ENCODE measurements at places on chromosomes 2 and 18. TPM values are rescaled to one million over a fixed set of nuclear protein-coding genes. Genes with fewer than 3 reads are reported as not detected.

EVX2 gene
- not detected for total RNA-seq

AMMECR1L gene
- 14.4 TPM for total RNA-seq

CGREF1 gene
- total RNA-seq, result 3.4 TPM

LYG2 gene
- not detected for total RNA-seq

PLCD4 gene
- 8.0 TPM for total RNA-seq

MYO1B gene
- total RNA-seq, result 34.1 TPM

ZSCAN30 gene
- total RNA-seq, result 33.2 TPM

CPLX4 gene
- not detected for total RNA-seq

GRCh38 chr18:36634573-36635216, 194.1 kb downstream of the TPGS2 start:
- no peak for DNase-seq
- H3K4me3 ChIP-seq, result no peak overlapping the region
- peak overlapping the region; percentile 30 for H3K27ac ChIP-seq
- H3K36me3 ChIP-seq, result no peaks in the 10 kb centered on the region
- H3K4me1 ChIP-seq, result no peaks in the 10 kb centered on the region
- H3K27me3 ChIP-seq, result no peaks in the 10 kb centered on the region

- no peak overlapping the region for H3K27ac ChIP-seq
- H3K4me1 ChIP-seq, result no peaks in the 10 kb centered on the region
- H3K27me3 ChIP-seq, result no peaks in the 10 kb centered on the region
- no peak for DNase-seq
- no peaks in the 10 kb centered on the region for H3K36me3 ChIP-seq
These were observed 322.3 kb downstream of the KCNS3 start for GRCh38 chr2:18200771-18201170.

- no peaks in the 10 kb centered on the region for H3K27me3 ChIP-seq
- no peak for DNase-seq
- no peak overlapping the region for H3K4me3 ChIP-seq
These were observed 21.5 kb downstream of the CNGA3 start for GRCh38 chr2:98367721-98368120.

DNA sequence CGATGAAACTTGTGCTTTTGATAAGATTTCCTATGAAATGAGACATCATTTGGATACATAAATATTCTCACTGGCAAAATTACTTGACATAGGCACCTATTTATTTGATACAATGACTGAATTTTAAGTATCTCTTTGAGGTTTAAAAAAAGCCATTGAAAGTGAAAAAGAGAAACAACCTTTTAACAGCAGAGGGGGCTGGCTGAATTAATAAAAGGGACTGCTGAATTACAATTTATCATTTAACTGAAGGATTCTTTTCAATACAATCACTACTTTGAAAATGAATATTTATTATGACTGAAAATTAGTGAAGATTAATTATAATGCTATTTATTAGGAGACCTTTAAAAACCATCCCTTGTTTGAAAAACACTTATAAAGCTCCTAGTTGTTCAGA, 335.3 kb downstream of the DLGAP1 start:
- no peaks in the 10 kb centered on the region for H3K36me3 ChIP-seq
- no peak for DNase-seq
- H3K4me1 ChIP-seq, result no peaks in the 10 kb centered on the region
- H3K4me3 ChIP-seq, result no peak overlapping the region

DNA sequence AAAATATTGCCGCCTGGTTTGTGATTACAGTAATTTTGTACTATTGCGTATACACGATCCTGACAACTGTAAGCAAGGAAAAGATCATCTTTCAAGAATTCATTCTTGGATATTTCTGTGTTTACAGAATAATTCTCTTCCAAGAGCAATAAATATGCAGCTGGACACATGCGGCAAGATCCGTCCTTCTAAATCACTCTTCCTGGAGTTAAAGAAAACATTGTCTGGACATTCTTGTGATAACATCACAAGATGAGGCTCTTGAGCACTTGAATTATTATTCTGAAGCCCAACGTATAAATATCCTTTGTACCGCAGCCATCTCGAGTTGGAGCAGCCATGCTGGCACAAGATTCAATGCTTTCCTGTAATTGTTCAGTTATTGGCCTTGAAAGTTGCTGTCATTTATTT, 9.9 kb downstream of the FHL2 start:
- DNase-seq, result no peak
- peaks cover 13% of the 10 kb centered on the region for H3K4me1 ChIP-seq
- H3K4me3 ChIP-seq, result no peak overlapping the region

GRCh38 chr2:6168485-6168884, 476.3 kb downstream of the SOX11 start:
- no peaks in the 10 kb centered on the region for H3K4me1 ChIP-seq
- no peak for DNase-seq
- H3K27ac ChIP-seq, result no peak overlapping the region
- H3K27me3 ChIP-seq, result no peaks in the 10 kb centered on the region
- H3K4me3 ChIP-seq, result no peak overlapping the region

GRCh38 chr2:145771525-145771924, 1251.6 kb upstream of the ZEB2 start:
- H3K27ac ChIP-seq, result no peak overlapping the region
- H3K4me1 ChIP-seq, result no peaks in the 10 kb centered on the region
- H3K27me3 ChIP-seq, result no peaks in the 10 kb centered on the region
- no peaks in the 10 kb centered on the region for H3K36me3 ChIP-seq

DNA sequence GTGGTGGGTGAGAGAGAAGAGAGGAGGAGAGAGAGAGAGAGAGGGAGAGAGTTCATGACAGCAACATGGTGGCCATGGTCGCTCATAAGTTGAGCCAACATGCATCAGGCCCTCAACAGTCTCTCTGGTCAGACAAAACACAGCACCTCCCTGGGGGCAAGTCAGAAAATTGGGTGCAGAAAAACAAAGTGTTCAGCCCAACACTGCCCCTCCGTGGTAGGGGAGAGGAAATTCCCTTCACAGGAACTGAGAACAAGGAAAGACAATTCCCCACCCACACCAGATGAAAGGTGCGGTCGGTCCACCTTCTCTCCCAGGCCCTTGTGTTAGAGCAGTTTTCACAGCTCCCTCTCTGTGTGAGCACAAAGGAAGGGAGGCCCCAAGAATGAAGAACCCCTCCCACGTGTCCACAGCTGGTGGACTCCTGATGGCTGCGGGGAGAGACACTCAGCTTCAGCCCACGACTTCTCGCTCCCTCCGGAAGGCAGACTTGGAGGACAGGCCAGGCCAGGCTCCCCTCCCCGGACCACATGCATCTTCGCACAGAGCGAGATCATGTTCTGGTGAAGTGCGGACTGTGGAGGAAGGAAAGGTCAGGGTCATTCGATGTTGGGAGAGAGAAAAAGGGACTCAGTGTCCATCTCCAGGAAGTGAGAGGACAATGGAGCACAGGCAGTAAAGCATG, 181.7 kb downstream of the ANAPC1 start:
- H3K36me3 ChIP-seq, result no peaks in the 10 kb centered on the region
- DNase-seq, result no peak
- peaks cover 8% of the 10 kb centered on the region for H3K4me1 ChIP-seq
- H3K27ac ChIP-seq, result peak overlapping the region; percentile 43
- H3K27me3 ChIP-seq, result no peaks in the 10 kb centered on the region

DNA sequence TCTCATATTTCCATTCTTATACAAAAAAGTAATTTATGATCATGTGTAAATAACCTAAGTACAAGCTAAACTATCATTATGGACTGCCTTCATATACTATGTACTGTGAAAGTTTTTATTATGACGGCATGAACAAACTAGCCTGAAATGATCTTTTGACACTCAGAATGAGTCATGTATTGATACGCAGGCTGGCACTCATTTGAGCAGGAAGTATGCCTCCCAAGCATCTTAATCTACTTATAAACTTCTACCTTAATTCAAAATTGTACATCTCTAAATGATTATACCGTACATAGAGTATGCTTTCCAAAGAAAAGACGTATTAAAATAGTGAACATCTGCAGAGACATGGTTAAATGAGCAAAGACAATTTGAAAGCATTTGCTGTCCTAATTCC, 207.1 kb upstream of the SPOPL start:
- no peaks in the 10 kb centered on the region for H3K27me3 ChIP-seq
- H3K4me3 ChIP-seq, result no peak overlapping the region
- no peak for DNase-seq
- H3K36me3 ChIP-seq, result no peaks in the 10 kb centered on the region
- H3K27ac ChIP-seq, result no peak overlapping the region

GRCh38 chr2:14750433-14750832, 117.9 kb downstream of the LRATD1 start:
- H3K27me3 ChIP-seq, result no peaks in the 10 kb centered on the region
- H3K36me3 ChIP-seq, result no peaks in the 10 kb centered on the region
- no peak overlapping the region for H3K4me3 ChIP-seq
- H3K27ac ChIP-seq, result no peak overlapping the region

DNA sequence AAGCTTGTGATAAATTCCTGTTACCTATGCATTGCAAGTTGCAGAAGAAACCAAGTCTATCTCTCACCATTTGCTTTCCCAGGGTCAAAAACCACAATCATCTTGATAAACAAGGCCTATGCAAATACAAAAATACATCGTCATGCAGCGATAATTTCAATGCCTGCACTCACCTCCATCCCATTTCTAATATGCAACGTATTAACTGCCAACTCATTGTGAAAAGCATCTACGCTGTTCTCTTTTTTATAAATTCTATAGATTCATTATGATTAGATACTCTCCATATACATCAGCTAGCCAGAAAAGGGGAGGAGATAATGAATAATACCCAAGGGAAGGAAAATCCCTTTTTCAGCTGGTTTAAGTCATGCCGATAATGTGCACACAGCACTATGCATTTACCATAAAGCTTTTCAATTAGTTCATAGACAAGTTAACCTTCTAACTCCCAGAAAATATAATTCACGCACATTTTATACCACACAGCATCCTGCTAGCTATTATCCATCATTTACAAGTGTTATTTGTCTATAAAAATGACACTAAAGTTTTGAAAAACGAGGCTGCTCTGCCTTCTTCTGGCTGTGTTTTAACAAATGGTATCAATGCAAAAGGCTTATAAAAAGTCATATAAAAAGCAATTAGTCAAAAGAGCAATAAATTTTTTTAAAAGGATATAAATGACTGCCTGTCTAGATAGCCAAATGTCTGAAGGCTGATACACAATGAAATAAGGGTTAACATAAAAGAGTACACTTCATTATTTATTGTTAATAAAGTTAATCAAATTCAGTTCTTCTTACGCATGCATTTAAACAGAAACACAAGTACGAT, 77.6 kb downstream of the AFF3 start:
- no peaks in the 10 kb centered on the region for H3K4me1 ChIP-seq
- no peak overlapping the region for H3K4me3 ChIP-seq
- H3K36me3 ChIP-seq, result no peaks in the 10 kb centered on the region
- H3K27ac ChIP-seq, result no peak overlapping the region

GRCh38 chr2:240348522-240348921, 86.9 kb upstream of the GPC1 start:
- no peak overlapping the region for H3K27ac ChIP-seq
- H3K4me3 ChIP-seq, result no peak overlapping the region
- H3K4me1 ChIP-seq, result no peaks in the 10 kb centered on the region
- H3K36me3 ChIP-seq, result no peaks in the 10 kb centered on the region
- H3K27me3 ChIP-seq, result peaks cover 22% of the 10 kb centered on the region
- DNase-seq, result no peak

- H3K4me1 ChIP-seq, result no peaks in the 10 kb centered on the region
- no peak overlapping the region for H3K4me3 ChIP-seq
- H3K36me3 ChIP-seq, result no peaks in the 10 kb centered on the region
- no peaks in the 10 kb centered on the region for H3K27me3 ChIP-seq
These were observed 268.3 kb downstream of the GALR1 start for GRCh38 chr18:77517901-77518300.

DNA sequence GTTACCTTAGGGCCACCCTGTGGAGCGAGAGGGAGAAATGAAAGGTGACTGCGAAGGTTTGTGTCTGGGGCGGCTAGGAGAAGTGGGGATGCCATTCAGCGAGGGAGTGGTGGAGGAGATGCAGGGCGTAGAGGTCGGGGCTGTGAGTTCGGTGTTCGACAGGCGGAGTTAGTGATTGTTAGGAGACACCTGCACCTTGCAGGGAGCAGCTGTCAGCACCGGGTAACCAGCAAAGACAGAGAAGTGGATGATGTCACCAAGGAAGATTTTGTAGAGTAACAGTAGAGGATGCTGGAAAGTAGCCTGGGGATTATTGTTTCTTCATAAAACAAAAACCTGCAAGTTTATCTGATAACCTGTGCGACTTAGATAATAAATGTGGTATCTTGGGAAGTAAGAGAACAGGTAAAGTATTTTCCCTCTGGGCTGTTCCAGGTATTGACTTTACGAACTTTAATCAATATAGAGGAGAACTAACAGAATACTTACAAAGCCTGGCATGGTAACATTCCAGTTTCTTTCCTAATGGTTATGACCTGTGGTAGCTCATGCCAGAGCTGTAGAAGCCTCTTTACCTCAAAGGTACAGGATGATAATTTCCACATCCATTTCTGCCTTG, 63.8 kb downstream of the SPTBN1 start:
- H3K4me3 ChIP-seq, result no peak overlapping the region
- H3K27me3 ChIP-seq, result no peaks in the 10 kb centered on the region
- no peaks in the 10 kb centered on the region for H3K4me1 ChIP-seq
- no peak for DNase-seq
- H3K36me3 ChIP-seq, result no peaks in the 10 kb centered on the region
- H3K27ac ChIP-seq, result no peak overlapping the region

GRCh38 chr18:23982155-23983079, 32.1 kb upstream of the TTC39C start:
- no peaks in the 10 kb centered on the region for H3K4me1 ChIP-seq
- no peaks in the 10 kb centered on the region for H3K36me3 ChIP-seq
- H3K4me3 ChIP-seq, result peak overlapping the region; percentile 2
- no peaks in the 10 kb centered on the region for H3K27me3 ChIP-seq
- DNase-seq, result no peak

- no peaks in the 10 kb centered on the region for H3K36me3 ChIP-seq
- H3K27ac ChIP-seq, result no peak overlapping the region
- DNase-seq, result no peak
- H3K4me1 ChIP-seq, result no peaks in the 10 kb centered on the region
These were observed 12.4 kb upstream of the DTNB start for GRCh38 chr2:25685741-25686140.

DNA sequence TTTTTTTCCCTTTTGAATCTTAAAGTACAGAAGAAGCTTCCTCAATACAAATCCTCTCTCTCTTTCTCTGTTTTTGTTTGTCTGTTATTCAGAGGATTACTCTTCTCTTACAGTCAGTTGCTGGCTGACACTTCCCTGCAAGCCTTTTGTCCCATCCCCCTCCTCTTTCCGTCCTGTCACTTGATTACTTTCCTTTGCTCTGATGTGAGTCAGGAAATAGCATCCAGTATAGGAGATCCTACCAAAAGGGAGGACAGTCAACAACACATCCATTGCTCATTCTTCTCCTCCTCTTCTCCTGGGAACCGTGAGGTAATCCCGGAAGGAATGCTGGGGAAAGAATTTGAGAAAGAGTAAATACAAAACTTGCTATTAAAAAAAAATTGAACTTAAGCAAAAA, 79.3 kb upstream of the SCN7A start:
- H3K4me3 ChIP-seq, result no peak overlapping the region
- no peak overlapping the region for H3K27ac ChIP-seq
- H3K36me3 ChIP-seq, result no peaks in the 10 kb centered on the region

- no peak overlapping the region for H3K27ac ChIP-seq
- H3K4me3 ChIP-seq, result no peak overlapping the region
- DNase-seq, result no peak
- no peaks in the 10 kb centered on the region for H3K36me3 ChIP-seq
- H3K4me1 ChIP-seq, result no peaks in the 10 kb centered on the region
- no peaks in the 10 kb centered on the region for H3K27me3 ChIP-seq
These were observed 36.1 kb downstream of the SPIRE1 start for GRCh38 chr18:12621742-12622306.

- DNase-seq, result no peak
- H3K4me1 ChIP-seq, result no peaks in the 10 kb centered on the region
- no peaks in the 10 kb centered on the region for H3K36me3 ChIP-seq
- H3K27me3 ChIP-seq, result no peaks in the 10 kb centered on the region
- H3K4me3 ChIP-seq, result no peak overlapping the region
These were observed 128.3 kb upstream of the ATP5MC3 start for GRCh38 chr2:175309799-175310198.

Measured in breast epithelium (tissue), 4 donors.